ENCODE measurements at places on chromosomes 13 and 19.

DNA sequence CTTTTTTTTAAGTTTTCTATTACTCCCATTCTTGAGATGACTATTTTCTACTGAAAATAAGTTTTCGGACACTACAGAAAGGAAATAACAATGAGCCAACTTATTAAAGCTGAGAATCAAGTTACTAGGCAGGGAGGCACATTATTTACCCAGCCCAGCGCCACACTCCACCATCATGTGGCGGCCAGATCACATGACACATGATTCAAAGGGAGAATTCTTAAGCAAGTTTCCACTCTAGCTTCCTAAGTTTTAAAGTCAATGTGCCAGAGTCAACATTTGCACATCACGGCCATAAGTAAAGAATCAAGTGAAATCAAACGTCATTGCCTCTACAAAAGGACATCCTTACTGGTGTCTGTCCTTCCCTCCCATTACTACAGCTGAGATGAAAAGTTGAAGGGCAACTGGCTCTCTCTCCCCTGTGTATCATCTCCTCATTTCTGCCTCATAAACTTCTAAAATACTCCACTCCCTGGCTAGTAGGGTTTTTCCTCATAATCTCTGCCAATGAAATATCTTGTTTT is 81.7 kb downstream of the KLF12 start:
- DNase-seq = no peak

GRCh38 chr13:111468037-111468959 is 147.9 kb downstream of the TEX29 start:
- DNase-seq = no peak

DNA sequence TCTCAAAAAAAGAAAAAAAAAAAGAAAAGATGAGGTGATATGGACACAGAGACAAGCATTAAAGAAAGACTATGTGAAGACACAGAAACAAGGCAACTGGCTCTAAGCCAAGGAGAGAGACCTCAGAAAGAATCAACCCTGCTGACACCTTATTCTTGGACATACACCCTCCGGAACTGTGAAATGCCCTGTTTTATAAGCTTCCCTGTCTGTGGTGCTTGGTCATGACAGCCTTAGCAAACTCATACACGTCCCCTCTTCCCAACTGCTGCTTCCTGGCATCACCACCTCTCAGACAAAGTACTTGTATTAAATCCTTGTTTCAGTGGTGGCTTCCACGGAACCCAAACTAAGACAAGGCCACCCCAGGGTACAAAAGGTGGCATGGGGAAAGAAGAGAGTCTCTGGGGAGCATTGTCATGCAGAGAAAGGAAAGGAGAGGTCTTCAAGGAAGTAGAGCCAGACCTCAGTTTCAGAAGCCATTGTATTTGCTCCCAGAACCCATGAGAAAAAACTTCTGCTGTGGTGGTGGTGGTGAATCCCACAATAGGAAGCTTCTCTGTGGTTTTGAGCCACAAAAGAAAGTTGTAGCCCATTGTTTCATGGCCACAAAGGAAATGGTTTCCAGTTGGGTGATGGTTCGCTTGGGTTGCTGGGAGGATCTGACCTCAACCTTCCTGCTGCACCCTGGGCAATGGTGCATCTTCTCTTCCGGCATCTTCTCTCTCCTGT is 16.3 kb upstream of the TSPAN16 start:
- no peak for DNase-seq

DNA sequence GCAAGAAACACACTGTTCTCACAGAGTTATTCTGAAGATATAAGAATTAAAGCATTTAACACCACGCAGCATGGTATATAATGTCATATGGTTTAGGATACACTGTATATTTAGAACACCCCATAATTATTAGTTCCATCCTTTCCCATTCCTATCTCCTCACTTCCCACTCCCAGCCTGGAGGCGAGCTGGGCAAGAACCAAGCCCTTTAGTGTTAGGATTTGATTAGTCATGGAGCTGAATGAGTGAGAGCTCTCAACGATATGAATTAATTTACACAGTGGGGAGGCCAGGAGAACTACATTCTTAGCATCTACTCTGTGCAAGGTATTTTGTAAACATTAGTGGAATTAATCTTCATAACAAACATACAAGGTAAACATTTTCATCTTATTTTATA is 934.3 kb downstream of the DIAPH3 start:
- no peak for DNase-seq

DNA sequence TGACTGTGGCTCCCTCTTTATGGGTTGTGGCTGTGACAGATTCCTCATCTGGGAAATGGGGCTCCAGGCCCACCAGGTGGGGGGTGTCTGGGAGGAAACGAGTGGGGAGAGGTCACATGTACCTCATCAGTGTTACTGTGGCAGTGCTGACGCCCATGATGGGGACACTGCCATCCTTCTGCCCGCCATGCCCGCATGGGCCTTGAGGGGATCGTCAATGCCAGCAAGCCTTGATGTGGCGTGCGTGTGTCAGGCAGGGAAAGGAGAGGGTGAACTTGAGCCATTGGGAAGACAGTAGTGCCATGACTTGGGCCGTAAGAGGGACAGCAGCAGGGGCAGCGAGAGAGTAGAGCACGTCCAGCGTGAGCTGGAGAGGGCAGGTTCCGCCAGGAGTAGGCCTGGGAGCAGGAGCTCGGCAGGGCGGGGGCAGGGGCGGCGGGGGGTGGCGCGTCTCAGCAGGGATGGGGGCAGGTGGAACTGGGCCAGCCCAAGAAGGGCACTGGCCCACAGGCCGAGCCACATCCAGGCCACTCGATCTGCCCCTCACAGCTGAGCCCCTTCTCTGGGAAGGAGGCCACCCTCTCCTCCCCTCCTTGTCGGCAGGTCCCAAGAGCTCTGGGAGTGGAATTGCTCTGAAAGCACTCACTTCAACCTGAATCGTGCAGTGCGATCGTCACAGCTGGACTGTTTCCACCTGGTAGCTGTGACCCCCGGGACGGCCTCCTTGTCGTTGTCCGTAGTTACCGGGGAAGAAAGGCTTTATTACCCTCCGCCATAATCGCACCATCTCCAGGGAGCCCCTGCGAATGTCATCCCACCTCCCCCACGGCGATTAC is 9.9 kb downstream of the KLHL26 start:
- DNase-seq = no peak

DNA sequence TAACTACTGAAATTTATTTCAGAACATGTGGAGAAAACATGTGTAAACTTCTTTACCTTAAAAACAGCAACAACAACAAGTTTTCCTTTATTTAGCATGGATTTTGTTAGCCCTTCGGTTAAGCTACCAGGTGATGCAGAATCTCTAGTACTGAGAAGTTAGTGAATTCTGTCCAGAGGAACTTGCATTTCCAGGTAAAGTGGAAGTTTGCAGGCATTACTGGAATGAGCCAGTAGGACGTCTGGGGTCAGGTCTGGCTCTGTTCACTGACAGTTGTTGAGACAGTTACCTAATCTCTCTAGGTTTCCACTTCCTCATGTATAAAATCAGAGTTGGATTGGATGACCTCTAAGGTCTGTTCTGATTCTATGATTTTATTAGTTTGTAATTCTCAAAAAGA is 244.3 kb downstream of the OLFM4 start:
- no peak for DNase-seq

DNA sequence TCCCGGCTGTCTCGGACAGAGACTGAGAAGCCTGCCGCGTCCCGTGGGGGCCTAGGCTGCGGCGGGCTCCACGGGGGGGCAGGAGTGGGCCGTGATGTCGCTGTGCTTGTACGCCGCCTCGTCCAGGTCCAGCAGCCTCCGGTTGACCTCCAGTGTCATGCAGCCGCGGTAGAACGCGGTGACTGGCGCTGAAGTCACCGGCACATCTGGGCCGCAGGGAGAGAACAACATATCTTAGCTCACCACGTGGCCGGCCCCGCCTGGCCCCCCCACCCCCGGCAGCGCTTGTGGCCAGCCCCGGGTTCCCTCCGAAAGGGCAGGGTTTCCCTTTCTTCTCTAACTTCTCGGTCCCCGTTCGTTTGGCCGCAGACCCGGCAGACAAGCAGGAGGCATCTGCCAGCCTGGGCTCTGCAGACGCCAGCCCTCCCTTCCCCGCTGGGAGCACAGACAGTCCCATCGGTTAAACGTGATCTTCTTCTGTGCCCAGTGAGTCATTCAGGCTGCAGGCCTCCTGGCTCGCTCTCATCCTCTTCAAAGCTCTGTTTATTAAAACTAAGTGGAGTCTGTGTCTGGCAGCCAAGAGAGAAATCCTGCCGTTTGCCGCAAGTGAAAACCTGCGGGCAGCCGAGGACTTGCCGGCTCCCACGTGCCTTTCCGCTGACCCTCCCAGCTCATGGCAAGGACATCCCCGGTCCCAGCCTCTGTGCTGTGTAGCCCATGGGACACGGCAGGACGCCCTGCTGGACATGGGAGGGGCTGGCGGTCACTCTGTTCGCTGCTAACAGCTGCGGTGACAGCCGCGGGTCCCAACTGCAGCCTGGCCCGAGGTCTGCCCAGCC is 42.8 kb downstream of the GAS6 start:
- no peak for DNase-seq

GRCh38 chr13:30403456-30403855 is 18.8 kb upstream of the UBE2L5 start:
- DNase-seq = no peak

GRCh38 chr13:40193286-40194223 is 472.9 kb downstream of the FOXO1 start:
- no peak for DNase-seq

- DNase-seq = no peak
Observed at GRCh38 chr13:47747901-47748300, 253.2 kb downstream of the SUCLA2 start.

- no peak for DNase-seq
Observed at GRCh38 chr19:42480335-42481095, 37.8 kb upstream of the CXCL17 start.

DNA sequence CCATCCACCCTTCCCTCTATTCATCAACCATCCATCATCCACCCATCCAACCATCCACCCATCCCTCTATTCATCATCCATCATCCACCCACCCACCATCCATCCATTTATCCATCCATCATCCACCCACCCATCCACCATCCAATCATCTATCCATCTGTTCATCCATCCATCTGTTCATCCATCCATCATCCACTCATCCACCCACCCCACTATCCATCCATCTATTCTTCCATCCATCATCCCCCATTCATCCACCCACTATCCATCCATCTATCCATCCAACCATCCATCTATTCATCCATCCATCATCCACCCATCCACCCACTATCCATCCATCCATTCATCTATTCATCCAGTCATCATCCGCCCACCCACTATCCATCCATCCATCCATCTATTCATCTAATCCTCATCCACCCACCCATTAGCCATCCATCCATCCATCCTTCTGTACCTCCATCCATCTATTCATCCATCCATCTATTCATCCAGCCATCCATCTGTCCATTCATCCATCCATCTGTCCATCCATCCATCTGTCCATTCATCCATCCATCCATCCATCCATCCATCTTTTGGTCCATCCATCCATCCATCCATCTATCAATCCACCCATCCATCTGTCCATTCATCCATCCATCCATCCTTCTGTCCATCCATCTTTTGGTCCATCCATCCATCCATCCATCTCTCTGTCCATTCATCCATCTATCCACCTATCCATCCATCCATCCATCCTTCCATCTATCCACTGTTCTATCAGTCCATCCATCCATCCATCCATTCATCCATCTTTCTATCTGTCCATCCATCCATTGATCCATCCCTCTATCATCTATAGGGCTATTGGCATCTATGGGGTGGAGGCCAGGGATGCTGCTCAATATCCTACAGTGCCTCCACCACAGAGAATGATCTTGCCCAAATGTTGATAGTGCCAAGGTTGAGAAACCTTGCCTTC is 47.5 kb downstream of the CPAMD8 start:
- DNase-seq = no peak

- DNase-seq = no peak
Observed at GRCh38 chr19:843836-844545, 3.2 kb downstream of the PRTN3 start.

DNA sequence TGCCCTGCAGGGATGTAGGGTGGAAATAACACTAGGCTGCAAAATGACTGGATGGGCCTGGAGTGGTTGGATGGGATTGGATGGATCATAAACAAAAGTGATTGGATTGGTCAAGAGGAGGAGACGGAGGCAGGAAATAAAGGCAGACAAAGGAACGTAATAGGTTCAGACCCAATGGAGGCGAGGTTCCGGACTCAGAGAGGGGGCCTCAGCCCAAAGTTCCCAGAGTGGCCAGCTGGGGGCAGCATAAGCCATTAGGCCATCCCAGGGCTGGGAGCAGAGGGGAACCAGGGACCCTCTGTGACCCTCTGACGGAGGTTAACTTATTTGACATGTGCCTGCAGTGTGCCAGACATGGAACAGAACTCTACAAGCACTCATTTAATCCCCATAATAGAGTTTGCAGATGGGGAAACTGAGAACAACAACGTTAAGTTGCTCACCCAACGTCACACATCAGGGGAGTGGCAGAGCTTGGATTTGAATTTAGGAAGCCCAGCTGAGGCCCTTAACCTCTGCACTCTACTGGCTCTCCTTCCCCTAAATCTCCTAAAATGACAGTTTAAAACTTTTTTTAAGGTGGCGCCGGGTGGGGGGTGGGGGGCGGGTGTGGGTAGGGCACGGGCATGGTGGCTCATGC is 15.3 kb upstream of the MAP1S start:
- peak; percentile 74 for DNase-seq

DNA sequence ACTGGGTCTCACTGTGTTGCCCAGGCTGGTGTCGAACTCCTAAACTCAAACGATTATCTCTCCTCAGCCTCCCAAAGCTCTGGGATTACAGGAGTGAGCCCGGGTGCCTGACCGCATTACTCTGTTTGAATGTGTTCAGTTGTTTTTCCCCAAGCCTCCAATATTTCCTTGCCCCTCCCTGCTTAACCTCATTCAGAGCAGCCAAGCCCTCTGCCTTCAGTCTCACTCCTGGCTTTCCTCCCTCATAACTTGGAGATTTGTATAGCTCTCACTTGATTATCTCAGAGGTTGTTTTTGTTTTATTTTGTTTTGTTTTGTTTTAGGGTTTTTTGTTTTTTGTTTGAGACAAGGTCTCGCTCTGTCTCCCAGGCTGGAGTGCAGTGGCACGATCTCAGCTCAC is 11.4 kb downstream of the EPHX3 start:
- no peak for DNase-seq

GRCh38 chr13:21446656-21447055 is 12.4 kb downstream of the ZDHHC20 start:
- DNase-seq = no peak

- no peak for DNase-seq
Observed at GRCh38 chr13:29435125-29435911, 160.2 kb downstream of the SLC7A1 start.

GRCh38 chr13:53054569-53054968 is 26.0 kb downstream of the OLFM4 start:
- DNase-seq = no peak

DNA sequence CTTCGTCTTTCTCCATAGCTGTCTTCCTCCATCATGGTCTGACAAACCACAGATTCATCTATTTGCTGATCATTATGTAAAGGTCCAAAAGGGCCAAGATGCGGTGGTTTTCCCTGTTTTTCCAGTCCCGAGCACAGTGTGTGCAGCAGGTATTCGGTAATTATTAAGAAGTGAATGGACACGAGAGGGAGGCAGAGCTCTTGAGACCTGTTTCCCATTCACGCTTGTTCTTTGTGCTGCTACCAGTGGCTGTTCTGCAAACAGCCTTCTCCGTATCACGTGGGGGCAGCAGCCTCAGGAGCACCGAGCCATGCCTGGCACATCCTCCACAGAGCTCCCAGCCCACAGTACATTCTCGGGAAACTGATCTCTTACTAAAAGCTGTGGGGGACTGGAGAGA is 50.3 kb downstream of the CCDC70 start:
- DNase-seq = no peak
